ENCODE measurements at places on chromosomes 13 and 19. TPM values are rescaled to one million over a fixed set of nuclear protein-coding genes. Genes with fewer than 3 reads are reported as not detected.

The SERTM1 gene
- 0.32 TPM for polyA plus RNA-seq

DNA sequence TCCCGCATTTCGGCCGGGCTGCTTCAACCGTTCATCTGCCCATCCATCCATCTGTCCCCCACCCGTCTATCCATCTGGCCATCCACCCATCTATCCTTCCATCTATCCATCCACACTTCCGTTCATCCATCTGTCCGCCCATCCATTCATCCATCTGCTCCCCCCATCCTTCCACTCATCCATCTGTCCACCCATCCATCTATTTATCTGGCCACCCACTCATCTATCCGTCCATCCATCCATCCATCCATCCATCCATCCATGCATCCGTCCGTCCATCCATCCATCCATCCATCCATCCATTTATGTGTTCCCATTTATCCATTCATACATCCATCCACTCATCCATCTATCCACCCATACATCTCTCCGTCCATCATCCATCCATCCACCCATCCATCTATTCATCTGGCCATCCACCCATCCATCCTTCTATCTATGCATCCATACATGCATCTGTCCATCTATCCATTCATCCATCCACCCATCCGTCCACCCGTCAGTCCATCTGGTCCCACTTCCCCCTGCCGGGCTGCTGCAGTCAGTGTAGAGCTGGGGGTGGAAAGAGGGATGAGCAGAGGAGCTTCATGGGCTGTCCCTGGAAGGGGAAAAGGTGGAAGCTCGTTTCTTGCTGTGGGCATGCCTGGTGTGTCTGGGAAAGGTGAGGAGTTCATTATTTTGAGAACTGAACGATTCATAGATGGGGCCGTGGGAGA is 722 bp downstream of the HSD11B1L start:
- DNase-seq = no peak

The MATK gene
- 0.50 TPM for polyA plus RNA-seq

GRCh38 chr13:95146486-95146885 is 154.8 kb downstream of the ABCC4 start:
- no peak for DNase-seq

The CFD gene
- polyA plus RNA-seq = 2.7 TPM

GRCh38 chr19:19111136-19111835 is 27.0 kb downstream of the TMEM161A start:
- no peak for DNase-seq

- DNase-seq = no peak
These were observed 20.4 kb downstream of the RBM26 start for GRCh38 chr13:79385694-79386093.

DNA sequence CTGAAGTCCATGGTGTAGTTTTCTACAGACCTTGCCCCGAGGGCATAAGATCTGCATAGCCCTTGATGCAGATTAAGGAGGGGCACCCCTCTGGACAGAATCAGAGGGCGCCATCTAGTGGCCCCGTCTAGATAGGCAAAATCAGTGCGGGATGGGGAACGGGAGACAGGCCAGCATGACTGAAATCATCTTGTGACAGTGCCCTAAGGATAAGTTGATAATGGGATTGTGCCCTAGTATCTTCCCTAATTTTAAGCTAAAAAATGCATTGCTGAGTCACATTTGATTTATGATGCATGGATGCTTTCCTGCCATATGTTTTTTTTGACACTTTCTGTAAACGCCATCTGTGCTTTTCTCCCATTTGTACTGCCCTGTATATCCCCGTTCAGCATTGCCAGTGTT is 19.0 kb upstream of the GPI start:
- DNase-seq = no peak

- DNase-seq = no peak
These were observed 164.4 kb downstream of the LMO7 start for GRCh38 chr13:75800545-75800944.

- DNase-seq = no peak
These were observed 9.7 kb downstream of the TMIGD2 start for GRCh38 chr19:4292515-4292914.

- DNase-seq = no peak
These were observed 6.6 kb downstream of the EPS8L1 start for GRCh38 chr19:55082020-55082851.

The KLK11 gene
- 0.21 TPM for polyA plus RNA-seq

DNA sequence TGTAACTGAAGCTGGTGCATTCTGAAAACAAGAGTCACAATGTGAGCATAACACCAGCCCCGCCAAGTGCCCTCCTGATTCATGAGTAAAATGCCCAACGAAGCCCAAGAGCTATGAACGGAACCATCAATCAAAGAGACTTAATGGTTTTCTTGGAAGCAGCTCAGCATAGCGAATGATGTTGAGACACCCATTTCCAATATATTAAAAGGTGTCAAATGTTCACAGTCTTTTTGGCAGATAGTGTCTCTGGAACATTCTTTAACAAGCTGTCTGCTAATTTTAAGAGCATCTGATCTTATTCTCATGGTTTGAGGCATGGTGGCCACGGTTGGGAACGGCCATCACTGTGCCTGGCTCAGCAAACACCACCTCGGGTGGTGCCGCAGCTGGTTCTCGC is 133.4 kb upstream of the USP29 start:
- DNase-seq = no peak

DNA sequence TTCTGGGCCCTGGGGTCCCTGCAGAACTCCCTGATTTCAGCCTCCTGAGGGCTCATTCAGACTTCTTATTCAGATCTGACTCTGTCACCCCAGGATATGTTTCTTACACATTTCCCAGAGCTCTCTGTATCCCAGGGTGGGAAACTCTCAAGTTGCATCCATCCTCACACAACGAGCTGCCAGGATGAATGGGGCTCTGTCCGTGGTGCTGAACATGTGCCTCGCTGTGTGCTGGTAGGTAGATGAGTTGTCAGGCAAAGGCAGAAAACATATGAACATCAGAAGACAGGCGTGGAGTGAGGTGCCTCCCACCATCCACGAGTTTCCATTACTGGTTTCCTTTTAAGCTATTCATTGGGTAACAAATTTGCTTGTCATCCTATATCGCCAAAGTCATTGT is 11.4 kb upstream of the IGFL1 start:
- peak; percentile 38 for DNase-seq

The ZNF729 gene
- polyA plus RNA-seq = 2.3 TPM

- DNase-seq = no peak
These were observed at the start of gene PPFIA3 for GRCh38 chr19:49119411-49120324. PPFIA3 (plus strand) TSS chr19:49119544; CDS start chr19:49127874, 8,330 bp downstream.

DNA sequence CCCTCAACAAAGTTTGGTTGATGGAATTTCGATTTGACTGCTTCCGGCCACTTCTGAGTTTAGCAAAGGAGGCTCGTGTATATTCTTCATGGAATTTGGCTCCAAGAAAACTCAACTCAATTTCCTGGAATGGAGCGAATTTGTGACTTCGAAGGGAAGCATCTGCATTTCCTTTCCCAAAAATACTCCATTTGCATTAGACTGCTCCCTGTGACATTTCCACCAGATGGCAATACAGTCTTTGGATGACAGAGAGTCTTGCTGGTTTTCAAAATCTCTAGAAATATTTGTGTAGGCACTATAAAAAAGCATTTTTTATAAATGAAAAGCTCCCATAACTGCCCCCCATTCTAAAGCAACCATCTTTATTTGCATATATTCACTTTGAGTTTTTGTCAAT is 4.1 kb downstream of the C1QTNF9 start:
- no peak for DNase-seq

- DNase-seq = no peak
These were observed 2.7 kb downstream of the CD22 start for GRCh38 chr19:35331551-35332214.

The IL11 gene
- polyA plus RNA-seq = 1.6 TPM

GRCh38 chr13:48975856-48976575 is at the start of gene FNDC3A:
FNDC3A (plus strand) TSS chr13:48975912; CDS start chr13:49006191, 30,279 bp downstream.
- peak; percentile 63 for DNase-seq

DNA sequence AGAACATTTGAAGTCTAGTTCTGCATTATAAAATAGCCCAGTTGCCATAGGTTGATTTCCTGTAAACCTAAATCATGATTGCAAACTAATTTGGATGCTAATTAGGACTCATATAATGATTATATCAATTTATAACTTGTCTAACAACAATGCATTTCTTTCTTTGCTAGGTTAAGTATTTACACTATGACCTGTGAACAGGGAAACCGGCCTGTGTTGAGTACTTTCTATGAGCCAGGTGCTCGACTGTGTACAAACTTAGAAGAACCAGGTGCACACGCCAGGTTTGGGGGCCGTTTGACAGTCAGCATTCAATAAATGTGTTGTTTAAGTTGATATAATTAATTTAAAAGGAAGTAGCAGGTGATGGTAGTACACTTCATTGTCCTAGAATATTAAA is 203.1 kb downstream of the TM9SF2 start:
- DNase-seq = no peak

GRCh38 chr13:100836711-100837110 is 162.1 kb upstream of the TMTC4 start:
- DNase-seq = no peak

The RNF126 gene
- polyA plus RNA-seq = 27.9 TPM

- no peak for DNase-seq
These were observed 5.3 kb upstream of the ACTN4 start for GRCh38 chr19:38642176-38642575.

- no peak for DNase-seq
These were observed 6.7 kb downstream of the SOHLH2 start for GRCh38 chr13:36207672-36208071.

The CEACAM20 gene
- polyA plus RNA-seq = not detected

The ZNF563 gene
- polyA plus RNA-seq = 5.0 TPM

The IFNL1 gene
- not detected for polyA plus RNA-seq

GRCh38 chr19:39826311-39826945 is 7.5 kb downstream of the DYRK1B start:
- no peak for DNase-seq

The C2CD4C gene
- 1.4 TPM for polyA plus RNA-seq

The DACH1 gene
- polyA plus RNA-seq = 123 TPM

DNA sequence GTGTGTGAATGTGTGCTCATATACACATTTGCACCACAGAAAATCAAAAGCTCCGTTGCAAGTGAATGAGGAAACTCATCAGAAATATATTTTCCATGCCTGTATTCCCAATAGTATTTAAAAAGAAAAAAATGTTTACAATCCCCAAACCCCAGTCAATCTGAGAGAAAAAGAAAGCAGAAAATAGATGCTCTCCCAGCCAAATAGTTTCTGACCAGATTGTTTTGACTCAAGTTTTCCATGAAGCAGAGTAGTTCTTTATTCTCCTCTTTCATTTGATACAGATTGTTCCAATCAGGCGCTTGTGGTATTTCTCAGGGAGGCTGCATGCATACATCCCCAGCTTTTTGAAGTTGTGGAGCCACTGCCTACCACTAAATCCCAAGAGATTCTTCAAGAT is 110.6 kb downstream of the STARD13 start:
- DNase-seq = no peak

DNA sequence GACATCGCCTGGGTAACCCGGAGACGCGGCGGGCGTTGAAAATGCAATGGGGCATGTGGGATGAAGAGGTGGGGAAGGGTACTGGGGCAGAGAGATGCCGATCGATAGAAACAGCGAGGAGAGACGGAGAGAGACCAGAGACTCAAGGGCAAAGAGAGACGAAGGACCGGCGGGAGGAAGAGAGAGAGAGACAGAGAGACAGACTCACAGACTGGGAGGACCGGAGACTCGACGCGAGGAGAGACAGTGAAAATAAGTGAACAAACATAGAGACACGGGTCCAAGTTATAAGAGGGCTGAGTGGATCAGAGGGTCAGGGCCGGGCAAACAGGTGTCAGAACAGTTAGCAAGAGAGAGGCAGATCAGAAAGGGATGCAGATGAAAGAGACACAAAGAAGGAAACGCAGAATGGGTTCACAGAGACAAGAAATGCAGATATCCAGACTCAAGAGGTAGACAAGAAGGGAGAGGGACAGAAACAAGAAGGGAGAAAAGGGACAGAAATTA is 576 bp upstream of the MZF1 start:
- no peak for DNase-seq

DNA sequence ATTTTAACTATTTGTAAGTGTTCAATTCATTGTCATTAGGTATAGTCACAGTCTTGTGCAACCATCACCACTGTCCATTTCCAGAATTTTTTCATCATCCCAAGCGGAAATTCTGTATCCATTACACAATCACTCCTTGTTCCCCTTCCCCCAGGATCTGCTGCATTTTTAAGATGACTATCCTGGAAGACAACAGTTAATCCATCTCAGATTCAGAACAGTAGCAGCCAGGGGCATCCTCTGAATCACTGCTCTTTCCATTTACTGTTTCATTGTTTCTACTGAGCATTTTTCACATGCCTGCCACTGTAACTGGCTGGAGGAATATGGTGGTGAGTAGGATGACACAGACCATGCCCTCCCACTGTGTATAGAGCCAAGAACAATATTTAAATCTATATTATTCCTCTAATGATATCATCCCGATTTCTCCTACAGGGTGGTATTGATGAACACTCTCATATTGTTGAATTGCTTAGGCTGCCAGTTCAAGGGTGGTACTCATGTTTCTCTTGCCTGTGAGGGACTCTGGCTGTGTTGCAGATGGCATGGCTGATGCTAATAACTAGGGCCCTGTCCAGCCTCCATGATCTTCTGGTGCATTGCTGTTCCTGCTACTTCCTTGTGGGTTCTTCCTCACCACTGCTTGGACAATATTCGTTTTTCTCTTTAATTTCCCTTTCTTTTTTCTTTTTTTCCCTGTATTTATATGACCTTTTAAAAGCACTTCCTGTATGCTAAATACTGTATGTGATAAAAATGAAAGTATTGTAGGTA is 59.0 kb downstream of the WDFY2 start:
- DNase-seq = no peak

The LPAR2 gene
- polyA plus RNA-seq = 23.0 TPM

The ZNF665 gene
- 6.9 TPM for polyA plus RNA-seq

DNA sequence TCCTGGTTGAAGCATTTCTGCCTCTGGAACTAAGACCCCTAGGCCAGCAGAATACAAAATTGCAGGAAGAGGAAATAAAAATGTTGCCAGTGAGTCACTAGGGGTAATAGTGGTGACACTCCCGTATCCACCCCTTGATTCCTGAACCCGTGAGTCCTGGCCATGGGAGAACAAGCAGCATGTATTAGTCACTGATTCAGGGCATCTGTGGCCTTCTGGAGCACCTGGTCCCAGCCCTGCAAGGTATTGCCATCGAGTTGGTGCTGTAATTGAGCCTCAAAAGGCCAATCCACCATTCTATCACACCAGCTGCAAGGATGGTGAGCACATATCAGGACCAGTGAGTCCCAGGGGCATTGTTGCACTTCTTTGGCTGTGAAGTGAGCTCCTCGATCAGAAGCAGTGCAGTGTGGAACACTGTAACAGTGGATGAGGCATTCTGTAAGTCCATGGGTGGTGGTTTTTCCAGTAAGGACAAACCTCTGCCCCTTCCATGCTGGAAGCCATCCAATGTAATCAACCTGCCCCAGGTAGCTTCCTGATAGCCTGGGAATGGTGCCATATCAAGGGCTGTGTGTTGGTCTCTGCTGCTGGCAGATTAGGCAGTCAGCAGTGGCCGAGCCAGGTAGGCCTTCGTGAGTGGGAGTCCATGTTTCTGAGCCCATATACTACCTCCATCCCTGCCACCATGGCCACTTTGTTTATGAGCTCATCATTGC is 39.6 kb downstream of the C1QTNF9 start:
- no peak for DNase-seq

The FAAP24 gene
- polyA plus RNA-seq = 3.4 TPM

DNA sequence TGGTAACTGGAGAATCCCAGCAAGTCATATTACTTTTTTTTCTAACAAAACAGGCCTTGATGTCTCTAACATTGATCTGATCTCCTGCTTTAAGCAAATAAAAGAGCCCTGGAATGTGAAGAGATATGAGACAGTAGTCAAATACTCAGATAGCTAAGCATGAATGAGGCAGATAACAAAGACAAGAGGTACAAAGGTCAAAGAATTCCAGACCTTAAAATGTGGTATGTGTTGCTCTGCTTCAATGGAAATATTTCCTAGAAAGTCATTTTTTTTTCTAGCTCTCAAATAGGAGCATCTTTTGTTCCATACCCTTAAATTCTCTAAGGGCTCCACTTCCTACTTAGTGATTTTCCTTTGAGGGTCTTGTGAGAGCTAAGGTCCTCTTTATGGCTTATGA is 54.6 kb downstream of the ZNF254 start:
- DNase-seq = no peak
